NCI-H187 treated with DMSO at 0.1 percent for 48 hours (cell line): ENCODE measurements at places on chromosomes 7 and 10.

DNA sequence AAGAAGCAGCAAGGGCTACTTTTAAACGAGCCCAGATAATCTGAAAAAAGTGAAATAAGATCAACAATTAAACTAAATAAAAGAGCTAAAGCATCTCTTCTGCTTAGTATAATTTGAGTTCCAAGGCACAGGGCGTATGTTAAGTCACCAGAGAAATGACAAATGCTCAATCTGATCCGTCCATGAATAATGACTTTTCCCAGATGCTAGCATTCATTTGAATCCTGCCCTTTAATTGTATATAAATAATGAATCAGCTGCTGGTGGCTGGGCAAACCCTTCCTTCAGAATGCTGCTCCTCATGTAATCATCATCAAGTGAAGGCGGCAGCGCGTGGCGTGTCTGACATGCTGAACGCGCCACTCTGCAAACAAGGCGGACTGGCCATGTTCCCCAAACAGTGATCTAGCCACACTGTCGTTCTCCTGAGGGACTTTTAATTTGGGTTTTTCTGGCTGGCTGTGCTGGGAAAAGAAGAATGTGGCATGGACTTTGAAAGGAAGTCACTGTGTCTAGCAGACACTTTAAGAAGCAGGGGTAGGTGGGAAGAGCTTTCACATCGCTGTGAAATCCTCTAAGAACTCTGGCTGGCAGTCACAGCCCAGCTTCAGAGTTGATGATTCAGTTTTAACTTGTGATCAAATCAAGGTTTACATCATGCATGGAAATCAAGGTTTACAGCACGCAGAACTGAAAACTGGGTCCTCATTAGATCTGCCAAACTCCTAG lies 70.7 kb downstream of the BEND7 start:
- no peak for DNase-seq

DNA sequence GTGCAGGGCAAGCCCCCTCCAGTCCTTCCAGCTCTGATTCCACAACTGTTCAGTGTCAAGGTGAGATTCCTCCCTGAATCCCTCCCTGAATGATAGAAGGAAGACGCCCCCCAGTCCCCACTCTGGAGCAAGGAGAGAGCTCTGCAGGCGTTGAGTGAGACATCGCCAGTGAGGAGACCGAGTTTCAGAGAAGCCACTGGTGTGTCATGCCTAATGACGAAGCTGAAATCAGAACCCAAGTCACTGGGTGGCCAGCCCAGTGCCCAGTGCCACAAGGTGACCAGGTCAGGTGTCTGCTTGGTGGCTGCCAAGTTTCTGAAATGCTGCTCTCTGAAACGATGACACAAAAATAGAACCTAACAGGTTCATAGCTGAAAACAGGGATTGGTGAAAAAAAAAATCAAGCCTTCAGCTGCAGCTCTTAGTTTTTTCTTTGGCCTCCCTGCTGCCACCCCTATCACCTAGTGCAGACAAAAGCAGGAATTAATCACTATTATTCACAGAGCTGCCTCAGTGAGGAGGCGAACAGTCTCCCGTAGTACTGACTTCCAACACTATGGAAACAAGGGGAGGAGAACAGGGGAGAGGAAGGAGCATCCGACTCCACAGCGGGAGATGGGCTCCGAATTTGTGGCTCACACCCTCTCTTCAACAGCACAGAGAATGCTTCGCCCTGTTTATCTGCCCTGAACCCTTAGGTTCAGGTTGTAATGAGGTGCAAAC lies 153.5 kb downstream of the ARHGAP12 start:
- DNase-seq: no peak

DNA sequence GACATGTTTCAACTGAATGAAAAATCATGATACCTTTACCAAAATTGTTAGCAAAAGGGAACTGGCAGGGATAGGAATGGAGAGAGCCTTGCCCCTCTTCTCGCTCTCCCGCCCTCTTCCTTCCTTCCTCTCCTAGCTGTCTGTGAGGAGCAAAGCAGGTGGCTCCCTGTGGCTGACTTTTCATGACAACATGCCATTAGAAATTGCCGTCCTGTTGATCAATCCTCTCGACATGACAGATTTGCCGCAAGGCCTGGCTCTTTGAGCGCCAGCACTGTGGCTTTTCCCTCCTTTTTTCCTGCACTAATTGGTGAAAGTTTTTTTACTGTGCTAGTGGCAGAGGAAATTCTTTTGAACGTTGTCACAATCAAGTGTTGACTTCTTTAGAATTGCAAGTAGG lies 171.1 kb downstream of the TCF7L2 start:
- no peak for DNase-seq

DNA sequence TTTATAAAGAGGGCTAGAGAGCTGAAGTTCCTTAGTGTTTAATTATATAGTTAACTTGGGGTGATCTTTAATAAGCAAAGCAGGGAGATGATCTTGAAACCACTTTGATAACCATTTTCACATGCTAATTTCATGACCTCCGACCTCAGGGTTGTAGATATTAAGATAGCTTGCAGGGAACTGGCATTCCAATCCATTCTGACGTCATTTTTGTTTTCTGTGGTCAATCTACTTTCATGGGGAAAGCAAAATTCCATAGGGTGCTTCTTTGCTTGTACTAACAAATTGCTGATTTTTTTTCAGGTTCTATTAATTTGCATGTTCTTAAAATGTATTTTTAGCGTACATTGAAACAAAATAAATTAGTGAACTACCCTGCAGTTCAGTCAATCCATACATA lies 139.3 kb downstream of the CDCA7L start:
- no peak for DNase-seq

DNA sequence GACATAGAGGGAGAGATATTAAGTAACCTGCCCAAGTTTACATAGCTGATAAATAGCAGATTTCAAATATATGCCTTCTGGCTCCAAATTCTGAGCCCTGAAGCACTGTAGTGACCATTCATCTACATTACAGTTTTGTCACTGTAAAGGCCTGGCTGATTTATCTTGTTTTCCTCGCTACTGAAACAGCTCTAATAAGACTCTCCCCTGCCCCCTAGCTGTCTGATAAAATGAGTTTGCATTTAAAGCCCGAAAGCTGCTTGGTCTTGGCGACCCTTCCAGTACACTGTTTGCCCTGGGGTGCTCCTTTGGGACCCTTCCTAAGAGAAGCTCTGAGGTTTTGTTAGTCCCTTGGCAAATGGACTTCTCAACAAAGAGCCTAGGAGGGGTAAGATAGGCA lies 59.7 kb upstream of the RAB11FIP2 start:
- no peak for DNase-seq

GRCh38 chr10:121607310-121608055 lies 9.2 kb upstream of the FGFR2 start:
- no peak for DNase-seq

- no peak for DNase-seq
Observed at GRCh38 chr10:80485946-80486764, 32.0 kb downstream of the TSPAN14 start.

DNA sequence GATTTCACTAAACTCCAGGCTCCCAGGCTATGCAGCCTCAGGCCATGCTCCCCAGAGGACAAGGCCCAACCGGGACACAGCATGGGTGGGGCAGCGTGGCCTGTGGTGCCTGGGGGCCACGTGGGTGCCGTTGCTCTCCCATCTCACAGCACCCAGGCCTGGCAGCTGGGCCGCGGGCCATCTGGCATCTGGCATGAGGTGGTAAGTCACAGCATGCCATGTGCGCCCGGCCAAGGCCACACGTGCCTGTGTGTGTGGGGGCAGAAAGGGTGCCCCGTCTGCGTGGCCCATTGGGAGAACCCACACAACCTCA lies 204.1 kb downstream of the EBF3 start:
- DNase-seq: no peak

GRCh38 chr7:28409716-28410627 lies 2.3 kb upstream of the CREB5 start:
- DNase-seq: no peak

DNA sequence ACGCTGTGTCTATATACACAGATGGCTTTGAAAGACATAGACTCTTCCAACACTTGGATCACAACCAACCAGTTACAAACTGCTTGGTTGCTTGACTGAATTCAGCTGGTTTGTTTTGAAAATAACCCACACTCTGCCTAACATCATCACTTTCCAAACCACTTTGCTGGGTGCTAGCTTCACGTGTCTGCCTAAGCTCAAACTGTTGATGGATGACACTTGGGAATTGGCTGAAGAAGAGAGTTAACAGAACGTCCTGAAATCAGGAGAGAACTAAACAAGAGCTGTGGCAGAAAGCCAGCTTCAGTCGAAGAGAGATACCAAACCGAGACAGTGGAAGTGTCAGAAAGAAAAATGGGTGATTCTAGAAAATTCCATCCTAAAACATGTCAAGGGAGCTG lies 420.8 kb upstream of the AUTS2 start:
- DNase-seq: no peak

DNA sequence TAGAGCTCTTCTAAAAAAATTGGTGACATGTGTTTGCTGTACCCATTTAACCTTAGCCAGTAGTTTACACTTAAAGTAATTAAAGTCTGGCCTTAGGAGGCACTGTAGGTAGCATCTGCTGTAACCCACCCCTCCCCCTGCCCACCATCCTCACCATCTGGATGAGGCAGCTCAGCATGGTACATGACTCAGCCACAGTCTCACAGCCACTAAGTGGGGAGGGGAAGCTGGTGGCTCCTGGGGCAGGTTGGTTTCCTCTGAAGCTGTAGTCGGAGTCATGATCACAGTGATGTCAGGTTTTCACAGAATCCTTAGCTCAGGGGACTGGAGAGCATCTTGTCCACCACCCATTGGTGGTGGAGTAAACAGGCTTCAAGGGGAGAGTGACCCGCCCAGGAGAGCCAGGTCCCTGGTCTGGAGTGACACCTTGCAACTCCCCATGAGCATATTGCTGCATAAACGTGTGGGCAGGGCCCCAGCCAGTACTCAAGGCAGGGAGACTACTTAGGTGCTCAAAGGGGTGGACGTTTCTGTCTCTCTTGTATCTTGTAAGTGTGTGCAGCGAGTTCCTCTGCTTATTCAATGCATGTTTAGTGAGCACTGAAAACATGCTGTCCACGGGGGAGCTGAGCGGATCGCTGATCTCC lies 125.9 kb downstream of the GRK5 start:
- DNase-seq: no peak

DNA sequence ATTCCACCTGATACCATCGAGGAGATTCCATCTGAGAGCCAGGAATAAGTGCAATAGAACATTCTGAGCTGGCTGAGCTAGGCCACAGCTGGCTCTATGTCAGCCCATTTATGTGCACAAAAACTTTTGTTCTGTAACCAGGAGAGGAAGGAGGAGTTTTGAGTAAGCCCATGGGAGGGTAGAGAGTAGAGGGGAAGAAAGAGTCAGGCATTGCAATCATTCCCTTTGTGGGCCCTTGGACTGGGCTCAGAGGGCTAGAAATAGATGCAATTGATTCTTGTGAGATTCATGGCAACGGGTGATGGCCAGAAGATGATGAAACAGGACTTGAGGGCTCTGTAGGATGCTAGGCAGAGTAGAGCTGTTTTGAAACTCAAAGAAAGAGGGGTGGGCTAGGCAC lies 104.6 kb upstream of the KIF5B start:
- no peak for DNase-seq

GRCh38 chr7:105978035-105978434 lies 15.0 kb downstream of the CDHR3 start:
- DNase-seq: no peak

DNA sequence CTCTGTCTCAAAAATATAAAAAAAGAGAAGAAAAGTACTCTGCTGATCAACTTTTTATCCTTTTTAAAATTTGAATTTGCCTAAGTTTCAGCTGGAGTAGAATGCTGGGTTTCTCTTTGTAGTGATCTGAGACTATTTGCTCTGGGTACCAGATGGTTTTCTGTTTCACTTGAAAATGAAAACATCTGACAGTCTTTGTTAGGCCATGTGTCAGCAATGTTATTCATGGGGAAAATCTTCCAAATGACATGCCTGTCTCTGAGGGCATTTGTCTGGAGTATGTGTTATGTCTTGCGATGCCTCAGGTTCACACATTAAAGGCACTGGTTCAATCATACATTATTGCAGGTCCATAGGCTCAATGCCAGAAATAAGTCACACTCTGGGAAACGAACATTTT lies 175.3 kb upstream of the TMEM229A start:
- DNase-seq: no peak

GRCh38 chr7:95766657-95767056 lies 5.7 kb upstream of the DYNC1I1 start:
- DNase-seq: no peak

DNA sequence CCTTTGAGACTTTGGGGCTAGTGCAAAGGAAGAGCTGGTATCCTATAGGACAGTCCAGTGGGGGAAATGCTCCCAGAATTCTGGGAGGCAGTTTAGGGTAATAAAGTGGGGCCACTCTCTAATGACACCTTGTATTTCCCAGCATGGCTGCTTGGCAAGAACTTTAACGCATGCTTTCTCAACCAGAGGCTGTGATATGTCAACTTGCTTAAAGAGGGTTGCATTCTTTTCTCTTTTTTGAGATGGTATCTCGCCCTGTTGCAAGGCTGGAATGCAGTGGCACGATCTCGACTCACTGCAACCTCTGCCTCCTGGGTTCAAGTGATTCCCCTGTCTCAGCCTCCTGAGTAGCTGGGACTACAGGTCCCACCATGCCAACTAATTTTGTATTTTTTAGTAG lies 38.4 kb downstream of the ALDH18A1 start:
- no peak for DNase-seq

GRCh38 chr7:112122798-112123197 lies 83.4 kb downstream of the DOCK4 start:
- no peak for DNase-seq

GRCh38 chr10:23606456-23606855 lies 167.6 kb downstream of the OTUD1 start:
- DNase-seq: no peak

GRCh38 chr10:62000726-62001125 lies 99.2 kb downstream of the ARID5B start:
- DNase-seq: no peak

- no peak for DNase-seq
Observed at GRCh38 chr10:92239600-92240288, 51.1 kb downstream of the CPEB3 start.

DNA sequence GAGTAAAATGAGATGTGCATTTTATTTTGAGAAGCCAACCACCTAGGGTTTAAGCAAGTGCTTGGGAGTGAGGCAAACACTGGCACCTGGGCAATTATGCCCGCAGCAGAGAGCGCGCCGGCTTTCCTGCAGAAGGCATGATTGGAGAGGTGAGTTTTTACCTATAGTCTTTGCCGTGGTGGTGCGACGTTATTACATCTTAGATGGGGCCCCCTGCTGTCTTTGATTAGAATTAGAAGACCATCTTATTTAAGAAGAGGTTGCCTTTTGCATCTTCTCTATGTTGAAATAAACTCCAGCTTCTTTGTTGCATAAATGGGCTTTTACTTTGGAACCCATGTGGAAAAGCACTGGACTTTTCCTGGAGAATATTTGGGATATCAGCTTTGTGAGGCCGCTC lies 409.5 kb downstream of the GLRX3 start:
- DNase-seq: no peak

DNA sequence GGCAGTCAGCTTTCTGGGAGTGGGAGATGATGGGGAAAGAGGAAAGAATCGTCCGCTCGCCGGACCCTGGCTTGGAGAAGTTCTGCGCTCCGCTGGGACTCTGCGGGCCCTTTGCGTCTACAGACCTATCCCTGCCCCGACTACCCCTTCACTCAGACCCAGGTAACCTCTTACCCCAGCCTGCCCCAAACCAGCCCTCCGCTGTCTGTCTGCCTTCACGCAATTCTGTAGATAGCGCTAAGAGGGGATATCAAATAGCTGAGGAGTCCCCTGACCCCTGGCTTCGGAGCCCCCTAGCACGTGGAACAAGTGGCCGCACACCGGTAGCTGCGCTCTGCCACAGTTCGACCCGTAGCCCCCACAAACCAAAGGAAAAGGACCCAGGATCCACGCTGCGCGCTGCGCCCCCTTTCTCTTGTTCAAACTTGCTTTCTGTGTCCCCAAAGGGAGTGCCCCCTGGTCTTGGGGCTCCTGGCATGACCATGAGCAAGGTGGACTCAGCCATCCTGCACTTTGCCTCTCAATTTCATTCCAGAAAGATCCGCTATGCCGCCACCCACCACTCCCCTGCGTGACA lies 7.0 kb downstream of the HOXA4 start:
- no peak for DNase-seq
